ENCODE measurements at places on chromosomes 12 and 14.

GRCh38 chr12:41202051-41202450 lies 13.9 kb downstream of the PDZRN4 start:
- DNase-seq, result no peak

GRCh38 chr14:25049093-25049567 lies 817 bp downstream of the STXBP6 start:
- no peak for DNase-seq

- DNase-seq, result no peak
Observed at GRCh38 chr12:121283388-121283787, 13.1 kb downstream of the CAMKK2 start.

- no peak for DNase-seq
Observed at GRCh38 chr12:115455268-115455681, 771.3 kb upstream of the TBX3 start.
